ENCODE measurements at places on chromosomes 3 and 15.

GRCh38 chr3:40924559-40925141 is 274.7 kb upstream of the CTNNB1 start:
- peak; percentile 54 for DNase-seq

GRCh38 chr3:6737630-6738029 is 123.3 kb upstream of the GRM7 start:
- DNase-seq, result no peak

DNA sequence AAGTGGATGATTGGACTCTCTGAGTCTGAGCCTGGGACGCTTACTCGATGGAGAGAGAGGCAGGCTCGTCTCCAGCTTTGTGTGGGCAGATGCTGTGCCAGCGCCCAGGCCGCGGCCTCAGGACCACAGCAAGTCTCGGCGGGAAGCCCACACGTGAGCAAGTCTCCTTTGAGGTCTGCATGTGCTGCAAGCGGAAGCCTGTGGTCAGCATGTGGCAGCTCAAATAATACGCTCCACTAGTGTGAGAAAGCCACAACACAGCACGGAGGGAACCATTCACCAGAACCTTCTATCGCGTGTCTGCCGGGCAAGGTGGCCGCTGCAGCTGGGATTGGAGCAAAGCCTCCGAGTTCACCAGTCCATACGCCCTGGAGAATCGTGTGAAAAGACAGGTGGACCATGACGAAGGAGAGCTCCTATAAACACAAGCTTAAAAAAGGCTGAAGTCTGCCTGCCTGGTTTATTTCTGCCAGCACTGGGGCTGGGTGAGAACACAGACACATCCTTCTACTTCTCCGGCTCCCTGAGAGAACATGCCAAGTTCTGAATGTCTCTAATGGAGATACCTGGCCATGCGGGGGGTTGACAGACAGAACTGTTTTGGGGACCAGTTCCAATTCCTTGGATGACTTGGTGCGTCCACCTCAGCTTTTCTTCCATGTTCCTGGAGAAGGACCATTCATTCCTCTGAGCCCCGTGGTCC is 82.0 kb upstream of the LRIG1 start:
- no peak for DNase-seq

- DNase-seq, result no peak
Measured at GRCh38 chr3:149934524-149934923, 36.2 kb downstream of the PFN2 start.

- no peak for DNase-seq
Measured at GRCh38 chr3:42257007-42257406, 9.0 kb downstream of the CCK start.

DNA sequence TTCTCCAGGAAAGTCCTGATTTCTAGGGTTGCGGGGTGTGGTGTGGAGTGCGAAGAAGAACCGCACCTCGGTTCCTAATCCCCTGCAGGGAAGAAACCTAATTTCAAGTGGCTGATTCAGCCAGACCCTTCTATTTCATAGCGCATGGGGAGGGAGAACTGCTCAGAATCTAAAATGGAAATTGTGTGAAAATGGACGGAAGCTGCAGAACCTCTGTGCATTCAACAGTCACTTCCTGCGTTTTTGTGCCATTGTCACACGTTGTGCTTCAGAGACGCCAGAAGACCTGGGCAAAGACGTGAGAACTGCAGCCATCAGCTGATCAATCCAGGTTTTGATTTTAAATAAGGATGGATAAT is 1.2 kb downstream of the SIDT1 start:
- no peak for DNase-seq

GRCh38 chr3:24311881-24312280 is 182.8 kb downstream of the THRB start:
- no peak for DNase-seq

DNA sequence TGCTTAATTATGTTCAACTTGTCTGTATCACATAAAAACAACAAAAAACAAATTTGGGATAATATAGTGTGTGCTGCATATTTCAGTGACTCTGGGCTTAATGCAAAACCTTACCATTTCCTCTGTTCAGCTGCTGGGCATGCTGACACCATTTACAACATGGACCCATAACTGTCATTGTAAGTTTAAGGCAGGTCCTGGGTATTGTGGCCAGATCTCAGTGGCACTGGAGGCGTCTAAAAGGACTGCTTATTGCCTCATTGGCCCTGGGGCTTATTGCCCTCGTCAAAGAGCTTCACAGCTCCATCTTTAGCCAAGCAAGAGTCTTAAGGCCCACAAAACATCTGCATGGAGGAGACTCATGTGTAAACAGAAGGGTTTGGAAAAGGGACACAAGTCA is 390.2 kb downstream of the NR2F2 start:
- DNase-seq, result no peak

DNA sequence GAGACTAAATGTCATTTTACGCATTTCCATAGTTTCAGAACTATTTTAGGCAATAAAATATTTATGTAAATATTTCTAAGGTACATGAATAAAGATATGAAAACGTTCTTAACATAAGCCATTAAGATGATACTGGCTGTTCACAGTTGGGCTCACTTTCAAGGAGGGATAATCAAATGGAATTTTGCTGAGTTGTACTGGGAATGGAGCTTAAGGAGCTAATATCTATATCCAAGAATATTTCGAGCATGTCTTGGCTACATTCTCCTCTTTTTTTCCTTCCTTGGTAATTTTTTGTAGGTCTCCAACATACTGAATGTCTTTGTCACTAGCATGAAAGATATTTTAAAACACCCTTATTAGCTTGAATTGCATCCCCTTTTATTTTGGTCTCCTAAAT is 383.4 kb downstream of the RAP2B start:
- DNase-seq, result no peak

DNA sequence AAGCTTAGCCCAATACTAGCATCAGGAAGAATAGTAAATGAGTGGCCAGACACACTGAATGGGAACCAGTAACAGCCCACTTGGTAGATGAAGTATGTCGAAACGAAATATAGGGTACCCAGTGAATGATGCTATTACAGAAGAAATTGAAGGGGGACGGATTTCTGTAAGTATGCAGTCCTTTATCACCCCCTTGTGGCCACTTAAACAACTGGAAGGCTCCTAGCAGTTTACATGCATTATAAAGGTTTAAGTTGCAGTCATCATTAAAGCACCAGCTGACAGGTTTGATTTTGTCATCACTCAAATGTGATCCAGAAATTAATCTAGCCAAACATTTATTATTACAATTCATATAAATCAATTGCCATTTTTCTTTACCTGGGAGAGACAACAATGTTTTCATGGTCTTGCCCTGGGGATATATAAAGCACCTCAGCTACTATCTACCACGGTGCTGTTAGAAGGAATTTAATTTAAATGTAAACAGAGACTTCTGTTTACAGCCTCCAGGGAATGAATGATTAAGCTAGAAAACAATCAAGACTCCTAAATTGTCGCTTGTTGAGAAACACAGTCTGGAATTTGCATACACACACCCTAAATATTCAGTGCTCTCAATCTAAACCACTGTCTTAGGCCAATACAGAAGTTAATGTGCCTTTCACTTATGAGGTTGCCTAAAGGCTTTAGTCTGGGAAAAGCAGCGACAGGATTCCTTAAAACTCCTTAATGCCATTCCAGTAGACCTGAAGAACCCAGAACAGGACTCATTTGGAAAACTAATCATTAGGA is 7.8 kb downstream of the EIF1B start:
- peak; percentile 50 for DNase-seq

DNA sequence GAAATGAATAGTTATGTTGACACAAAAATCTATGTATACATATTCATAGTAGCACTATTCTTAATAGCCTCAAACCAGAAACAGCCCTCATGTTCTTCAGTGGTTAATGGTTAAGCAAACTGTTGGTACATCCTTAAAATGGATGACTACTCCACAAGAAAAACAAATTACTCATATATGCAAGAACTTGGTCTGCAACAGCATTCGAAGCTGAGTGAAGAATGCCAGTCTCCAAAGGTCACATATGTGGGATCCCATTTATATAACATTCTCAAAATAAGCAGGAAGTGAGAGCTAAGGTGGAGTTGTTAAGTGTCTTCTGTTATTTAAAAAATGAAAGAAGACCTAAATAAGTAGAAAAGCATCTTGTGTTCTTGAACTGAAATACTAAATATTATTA is 365.7 kb downstream of the GABRG3 start:
- DNase-seq, result no peak

DNA sequence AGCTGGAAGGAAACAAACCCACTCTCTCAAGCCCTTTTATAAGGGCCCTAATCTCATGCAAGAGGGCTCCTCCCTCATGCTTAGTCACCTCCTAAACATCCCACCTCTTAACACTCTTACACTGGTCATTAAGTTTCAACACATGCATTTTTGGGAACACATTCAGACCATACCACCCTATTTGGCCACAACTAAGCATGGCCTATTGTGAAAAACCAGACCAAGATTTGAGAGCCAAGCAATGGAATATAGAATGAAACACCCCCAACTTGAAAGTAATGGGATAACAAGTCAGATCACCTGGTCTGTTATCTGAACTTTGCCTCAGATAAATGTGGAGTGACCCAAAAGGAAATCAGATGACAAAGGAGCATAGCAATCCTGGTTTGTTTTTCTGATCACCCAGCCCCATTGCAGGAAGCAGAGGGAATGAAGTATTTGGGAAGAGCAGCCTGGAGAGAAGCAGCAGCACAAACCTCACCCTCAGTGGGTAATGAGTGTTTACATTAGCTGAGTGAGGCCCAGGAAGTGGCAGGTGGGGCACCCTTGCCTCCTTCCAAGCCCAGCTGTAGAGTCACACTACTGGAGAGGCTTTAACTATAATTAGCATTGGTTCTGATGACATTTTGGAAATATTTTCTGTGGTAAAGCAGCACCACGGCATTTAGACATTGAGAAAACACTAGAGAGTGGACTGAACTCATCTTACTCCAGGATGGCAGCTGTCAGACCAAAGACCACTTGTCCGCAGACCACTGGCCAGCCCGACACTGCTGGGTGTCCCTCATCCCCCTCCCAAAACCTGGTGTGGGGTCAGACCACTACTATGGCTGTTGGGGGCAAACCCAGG is 48.8 kb upstream of the PRTG start:
- DNase-seq, result peak; percentile 62

DNA sequence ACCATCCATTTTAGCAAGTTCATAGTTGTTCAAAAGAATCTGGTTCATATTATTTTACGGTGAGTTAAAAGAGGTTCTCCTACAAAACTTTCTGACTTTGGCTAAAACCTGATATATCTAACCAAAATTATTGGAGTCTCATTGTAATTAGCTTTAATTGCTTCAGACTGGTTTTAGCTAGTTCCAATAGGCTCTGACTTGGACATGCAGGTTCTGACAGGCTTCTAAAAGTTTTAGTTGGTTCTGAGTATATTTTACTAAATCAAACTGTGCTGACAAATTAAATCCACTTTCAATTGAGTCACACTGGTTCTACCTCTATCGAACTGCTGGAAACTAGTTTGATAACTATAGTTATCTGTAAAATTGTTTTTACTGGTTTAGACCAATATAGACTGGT is 42.1 kb upstream of the RSL24D1 start:
- DNase-seq, result no peak

- no peak for DNase-seq
Measured at GRCh38 chr3:140493271-140493670, 184.6 kb upstream of the TRIM42 start.

DNA sequence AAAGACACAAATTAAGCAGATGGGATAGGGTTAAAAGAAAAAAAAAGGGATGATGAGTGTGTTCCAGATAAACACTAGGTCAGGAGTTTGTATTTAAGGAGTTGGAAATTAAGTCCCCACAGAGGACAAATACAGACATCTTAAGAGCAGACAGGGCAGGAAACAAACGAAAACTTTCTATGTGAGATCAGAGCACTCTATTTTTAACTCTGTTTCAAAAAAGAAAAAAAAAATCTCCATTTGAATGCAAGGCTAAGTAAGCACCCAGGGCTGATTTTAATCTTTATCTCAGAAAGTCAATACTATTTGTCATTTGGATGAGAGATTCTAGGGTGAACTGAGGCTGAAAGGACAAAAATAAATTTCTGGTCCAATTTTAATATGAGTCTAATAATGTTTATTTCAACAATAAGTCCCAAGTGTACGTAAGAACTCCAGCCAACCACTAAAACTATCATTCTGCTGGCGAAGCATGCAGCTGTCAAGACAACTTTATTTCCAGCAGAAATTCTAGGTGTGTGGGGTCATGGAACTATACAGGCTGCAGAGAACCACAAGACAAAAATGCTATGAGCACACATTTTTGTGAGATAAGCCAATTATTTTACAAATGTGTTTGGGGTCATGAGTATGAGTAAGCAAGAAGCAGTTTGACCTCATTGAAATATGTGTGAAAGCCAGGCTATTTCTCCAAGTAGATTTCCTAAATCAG is 186.1 kb downstream of the FMN1 start:
- DNase-seq, result no peak

GRCh38 chr3:69871251-69871650 is 128.3 kb upstream of the SAMMSON start:
- DNase-seq, result no peak

DNA sequence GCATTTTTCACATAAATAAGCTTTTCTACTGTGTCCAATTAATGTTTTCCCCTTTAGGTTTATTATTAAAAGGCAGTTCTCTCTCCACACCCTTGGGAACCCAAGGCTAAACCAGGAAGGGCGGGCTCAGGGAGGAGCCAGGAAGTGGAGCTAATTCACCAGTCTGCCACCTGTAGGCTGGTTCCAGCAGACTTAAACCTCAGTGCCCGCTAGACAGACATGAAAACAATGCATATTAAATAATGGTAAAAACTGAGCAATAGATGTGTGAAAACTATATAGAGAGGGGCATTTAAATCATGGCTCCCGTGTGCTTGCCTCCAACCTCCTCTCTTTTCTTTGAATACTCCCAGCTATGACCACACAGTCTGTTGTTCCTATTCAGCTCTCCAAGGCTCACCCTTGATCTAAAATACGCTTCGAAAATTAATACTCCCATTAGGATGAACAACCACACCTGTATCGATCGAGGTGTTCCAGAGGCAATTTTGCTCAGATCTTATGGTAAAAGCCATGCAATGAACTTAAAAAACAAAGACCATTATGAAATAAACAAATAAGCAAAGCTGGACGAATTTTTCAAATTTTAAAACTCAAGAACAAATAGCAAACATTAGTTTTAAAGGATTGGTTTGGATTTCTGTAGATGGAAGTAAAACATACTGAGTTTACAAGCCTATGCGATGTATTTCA is 253.3 kb downstream of the TJP1 start:
- peak; percentile 72 for DNase-seq

GRCh38 chr3:10336761-10337160 is 15.8 kb upstream of the SEC13 start:
- DNase-seq, result no peak

DNA sequence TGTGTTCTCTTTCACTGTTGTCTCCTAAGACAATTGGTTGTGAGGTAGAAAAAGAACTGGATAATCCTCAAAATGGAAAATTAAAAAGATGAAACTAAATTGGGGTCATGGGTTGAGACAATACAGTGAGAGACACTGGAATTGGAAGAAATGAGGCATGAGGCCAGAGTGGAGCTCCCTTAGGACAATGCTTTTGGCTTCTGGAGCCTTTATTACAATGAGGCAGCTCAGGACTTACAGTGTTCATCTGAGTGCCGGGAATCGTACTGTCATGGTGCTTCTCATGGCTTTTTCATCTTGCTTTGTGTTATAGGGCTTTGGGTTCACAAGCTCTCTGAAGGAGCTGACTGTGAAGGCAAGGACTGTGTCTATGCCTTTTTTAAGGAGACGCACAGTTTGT is 293.5 kb downstream of the SOX2 start:
- no peak for DNase-seq
